ENCODE measurements at places on chromosomes 2 and 18. TPM values are rescaled to one million over a fixed set of nuclear protein-coding genes. Genes with fewer than 3 reads are reported as not detected.

CHRNG gene
- total RNA-seq, result not detected

DNA sequence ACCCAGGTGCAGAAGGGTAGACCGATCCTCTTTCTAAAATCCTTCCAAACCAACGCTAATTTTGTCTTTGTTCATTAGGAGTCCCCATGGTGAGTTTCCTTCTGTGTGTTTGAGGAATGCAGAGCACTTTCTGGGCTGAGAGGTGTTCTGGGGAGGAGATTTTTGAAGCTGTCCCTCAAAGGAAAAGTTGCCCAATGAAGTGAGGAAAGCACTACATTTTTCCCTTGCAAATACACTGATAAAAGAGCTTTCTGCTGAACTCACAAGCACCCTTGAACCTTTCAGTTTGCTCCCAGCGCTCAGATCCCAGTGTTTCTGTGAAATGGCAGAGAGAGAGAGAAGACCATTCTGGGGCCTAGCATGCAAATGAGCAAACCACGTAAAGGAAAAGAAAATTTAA lies 299.6 kb upstream of the FANCL start:
- H3K27ac ChIP-seq, result no peak overlapping the region
- no peak for DNase-seq
- no peaks in the 10 kb centered on the region for H3K4me1 ChIP-seq

- H3K36me3 ChIP-seq, result no peaks in the 10 kb centered on the region
- H3K4me1 ChIP-seq, result peaks cover 21% of the 10 kb centered on the region
- DNase-seq, result no peak
- H3K27ac ChIP-seq, result no peak overlapping the region
- H3K4me3 ChIP-seq, result no peak overlapping the region
- no peaks in the 10 kb centered on the region for H3K27me3 ChIP-seq
Observed at GRCh38 chr18:44799907-44800421, 119.3 kb downstream of the SETBP1 start.

CHRNA1 gene
- total RNA-seq, result 0.96 TPM

GRCh38 chr2:110876167-110876999 lies 144.0 kb downstream of the ACOXL start:
- H3K27me3 ChIP-seq, result no peaks in the 10 kb centered on the region
- DNase-seq, result no peak
- no peak overlapping the region for H3K27ac ChIP-seq
- no peaks in the 10 kb centered on the region for H3K4me1 ChIP-seq
- H3K36me3 ChIP-seq, result no peaks in the 10 kb centered on the region

Data from heart left ventricle (tissue), 16 donors.